ENCODE measurements at places on chromosomes 5 and 9. TPM values are rescaled to one million over a fixed set of nuclear protein-coding genes. Genes with fewer than 3 reads are reported as not detected.

The PCSK1 gene
- 3.6 TPM for total RNA-seq

The CMYA5 gene
- total RNA-seq = 3.1 TPM

The FREM1 gene
- 31.4 TPM for total RNA-seq

- H3K4me1 ChIP-seq = no peaks in the 10 kb centered on the region
- H3K27ac ChIP-seq = no peak overlapping the region
- H3K4me3 ChIP-seq = no peak overlapping the region
- H3K36me3 ChIP-seq = no peaks in the 10 kb centered on the region
- no peak for DNase-seq
- H3K27me3 ChIP-seq = no peaks in the 10 kb centered on the region
Observed at GRCh38 chr5:33964132-33964700, 20.3 kb downstream of the SLC45A2 start.

GRCh38 chr5:92364986-92365550 is 982.0 kb upstream of the ARRDC3 start:
- no peak for DNase-seq
- H3K27ac ChIP-seq = no peak overlapping the region
- no peaks in the 10 kb centered on the region for H3K4me1 ChIP-seq
- no peaks in the 10 kb centered on the region for H3K36me3 ChIP-seq
- no peaks in the 10 kb centered on the region for H3K27me3 ChIP-seq
- no peak overlapping the region for H3K4me3 ChIP-seq

The ROR2 gene
- total RNA-seq = 0.70 TPM

- no peaks in the 10 kb centered on the region for H3K4me1 ChIP-seq
- no peaks in the 10 kb centered on the region for H3K27me3 ChIP-seq
- H3K36me3 ChIP-seq = no peaks in the 10 kb centered on the region
Observed at GRCh38 chr9:17394881-17395510, 183.9 kb upstream of the SH3GL2 start.
